ENCODE measurements at places on chromosomes 2 and 18.

GRCh38 chr2:239819091-239819973 lies 205.8 kb downstream of the NDUFA10 start:
- DNase-seq: no peak

- no peak for DNase-seq
Measured at GRCh38 chr2:217482056-217482710, 520.6 kb downstream of the TNS1 start.

DNA sequence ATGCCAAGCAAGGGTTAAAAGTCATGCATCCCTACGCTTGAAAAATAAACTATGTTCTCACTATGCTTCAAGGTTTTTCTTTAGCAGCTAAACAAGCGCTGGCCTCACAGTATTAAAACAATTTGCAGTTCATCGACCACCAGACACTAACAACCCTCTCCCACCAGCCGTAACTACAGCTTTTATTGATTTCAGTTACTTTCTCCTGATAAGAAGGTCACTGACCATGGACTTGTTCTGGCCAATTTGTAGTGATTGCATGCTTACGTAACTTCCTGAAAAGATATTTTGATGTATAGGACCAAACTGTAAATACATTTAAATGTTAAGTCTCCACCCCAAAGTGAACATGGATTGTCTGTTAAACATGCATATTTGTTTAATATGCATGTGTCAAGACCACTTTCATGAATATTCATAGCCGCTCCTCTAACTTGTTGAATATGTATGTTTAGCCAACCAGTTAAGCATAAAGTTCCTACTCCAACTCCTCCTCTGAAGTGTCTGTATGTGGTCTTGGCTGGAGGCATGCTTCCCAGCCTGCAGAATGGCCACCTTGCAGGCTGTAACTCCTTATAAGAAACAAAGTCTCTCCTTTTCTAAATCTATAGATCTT lies 1.7 kb upstream of the THOC1 start:
- peak; percentile 12 for DNase-seq

DNA sequence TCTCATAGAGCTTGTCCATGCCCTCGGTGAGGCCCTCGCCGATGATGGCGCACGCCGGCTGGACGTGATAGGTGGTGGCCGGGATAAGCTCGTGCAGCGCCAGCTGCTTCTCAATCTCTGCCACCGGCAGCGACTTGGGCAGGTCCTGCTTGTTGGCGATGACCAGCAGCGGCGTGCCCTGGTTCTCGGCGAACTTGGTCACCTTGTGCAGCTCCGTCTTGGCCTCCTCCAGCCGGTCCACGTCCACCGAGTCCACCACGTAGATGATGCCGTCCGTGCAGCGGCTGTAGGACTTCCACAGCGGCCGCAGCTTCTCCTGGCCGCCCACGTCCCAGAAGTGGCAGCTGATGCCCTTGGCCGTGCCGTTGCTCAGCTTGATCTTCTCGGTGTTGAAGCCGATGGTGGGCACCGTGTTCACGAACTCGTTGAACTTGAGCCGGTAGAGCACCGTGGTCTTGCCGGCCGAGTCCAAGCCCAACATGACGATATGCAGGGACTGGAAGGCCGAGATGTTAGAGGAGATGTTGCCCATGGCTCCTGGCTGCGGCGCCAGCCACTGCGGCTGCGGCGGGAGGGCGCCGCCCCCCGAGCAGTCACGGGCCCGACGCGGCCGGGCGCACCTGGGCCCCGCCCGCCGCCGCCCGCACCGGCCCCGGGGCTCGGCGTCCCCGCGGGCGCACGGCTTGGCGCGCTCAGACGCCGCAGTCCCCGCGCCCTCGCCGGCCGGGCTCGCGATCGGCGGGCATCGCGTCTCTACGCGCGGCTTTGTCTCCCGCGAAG lies 636 bp downstream of the ARL4C start:
- DNase-seq: no peak

- no peak for DNase-seq
Measured at GRCh38 chr18:59744271-59744721, 47.1 kb upstream of the CCBE1 start.

- DNase-seq: no peak
Measured at GRCh38 chr2:172323861-172324597, 103.4 kb upstream of the ITGA6 start.

GRCh38 chr2:211930331-211930730 lies 608.3 kb downstream of the ERBB4 start:
- DNase-seq: no peak

DNA sequence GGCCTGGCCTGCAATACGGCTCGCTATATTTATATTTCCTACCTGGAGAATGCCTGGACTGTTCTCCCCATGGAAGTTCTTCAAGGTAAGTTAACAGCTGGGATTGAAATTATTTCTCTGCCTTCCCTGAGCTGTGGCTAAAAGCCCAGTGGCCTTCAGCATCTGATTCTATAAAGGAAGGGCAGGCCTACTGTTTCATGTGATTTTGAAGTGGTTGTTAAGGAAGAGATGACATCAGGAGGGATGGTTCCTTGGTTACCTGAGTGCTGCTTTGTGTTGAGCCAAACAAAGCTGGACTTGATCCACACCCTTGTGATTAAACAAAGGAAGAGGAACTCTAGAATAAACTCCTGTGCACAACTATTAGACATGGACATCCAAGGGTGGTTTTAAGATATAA lies 61.6 kb downstream of the MFSD6 start:
- DNase-seq: peak; percentile 53

DNA sequence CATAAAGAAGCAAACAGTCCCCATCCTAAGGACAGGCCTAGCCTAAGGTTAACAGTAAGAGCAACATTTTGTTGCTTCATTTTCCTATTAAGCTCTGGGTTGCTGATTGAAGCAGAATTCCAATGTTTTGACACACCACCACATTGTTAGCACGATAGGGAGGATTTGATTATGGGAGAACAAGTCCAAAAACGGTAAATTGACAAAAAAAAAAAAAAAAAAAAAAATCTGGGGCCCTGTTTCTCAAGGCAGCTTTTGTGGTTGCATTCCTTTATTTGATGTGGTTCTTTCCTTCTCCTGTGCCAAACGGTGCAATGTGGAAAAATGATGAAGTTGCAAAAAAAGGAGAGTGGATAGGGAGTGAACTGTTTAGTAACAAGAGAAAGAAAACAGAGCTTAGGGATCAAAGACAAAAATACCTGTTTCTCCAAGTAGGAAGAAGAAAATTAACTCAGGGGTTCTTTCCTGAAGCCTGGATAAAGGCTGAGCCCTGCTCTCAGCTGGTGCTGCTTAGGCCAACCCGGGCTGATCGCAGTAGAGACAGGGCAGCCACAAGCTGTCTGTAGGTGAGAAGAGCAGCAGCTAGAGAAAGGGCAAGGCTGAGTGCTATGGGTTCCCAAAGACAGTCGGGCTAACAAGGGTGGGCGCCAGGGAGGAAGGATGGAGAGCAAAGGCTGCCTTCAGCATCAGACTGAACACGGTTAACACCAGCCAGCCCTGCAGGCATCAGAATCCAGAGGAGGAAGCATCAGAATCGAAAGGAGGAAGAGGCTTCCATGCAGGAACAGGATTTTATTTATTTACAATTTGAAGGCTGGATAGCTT lies 167.8 kb upstream of the FOSL2 start:
- DNase-seq: no peak

DNA sequence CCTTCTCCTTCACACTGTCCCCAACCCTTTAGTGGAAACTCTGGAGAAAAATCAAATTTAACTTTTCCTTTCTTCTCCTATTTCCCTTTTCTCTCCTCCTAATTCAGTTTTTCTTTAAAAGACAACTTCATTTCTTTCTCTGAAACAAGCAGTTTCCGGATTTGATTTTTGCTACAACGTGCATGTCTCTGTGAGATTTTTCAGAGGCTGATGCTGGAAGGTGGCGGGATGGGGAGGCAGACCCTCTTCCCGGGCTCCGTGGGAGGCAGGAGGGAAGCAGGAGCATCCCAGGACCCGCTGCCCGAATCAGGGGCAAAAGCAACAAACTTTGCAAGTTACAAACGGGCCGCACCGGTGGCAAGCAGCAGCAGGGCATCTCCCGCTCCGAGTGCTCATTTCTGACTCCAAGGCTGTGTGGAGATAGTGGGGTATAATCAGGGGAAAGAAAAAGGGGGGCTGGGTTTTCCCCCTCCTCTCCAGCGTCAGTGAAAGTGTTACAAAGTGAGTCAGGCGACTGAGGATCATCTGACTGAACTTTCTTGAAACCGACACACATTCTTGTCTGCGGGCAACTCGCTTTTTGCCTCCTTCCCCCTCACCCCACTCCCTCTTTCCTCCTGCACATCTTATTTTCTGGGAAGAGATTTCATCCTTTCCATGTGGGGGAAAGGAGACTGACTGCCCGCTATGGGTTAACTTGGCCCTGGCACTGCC lies 6.4 kb downstream of the ZEB2 start:
- DNase-seq: no peak

DNA sequence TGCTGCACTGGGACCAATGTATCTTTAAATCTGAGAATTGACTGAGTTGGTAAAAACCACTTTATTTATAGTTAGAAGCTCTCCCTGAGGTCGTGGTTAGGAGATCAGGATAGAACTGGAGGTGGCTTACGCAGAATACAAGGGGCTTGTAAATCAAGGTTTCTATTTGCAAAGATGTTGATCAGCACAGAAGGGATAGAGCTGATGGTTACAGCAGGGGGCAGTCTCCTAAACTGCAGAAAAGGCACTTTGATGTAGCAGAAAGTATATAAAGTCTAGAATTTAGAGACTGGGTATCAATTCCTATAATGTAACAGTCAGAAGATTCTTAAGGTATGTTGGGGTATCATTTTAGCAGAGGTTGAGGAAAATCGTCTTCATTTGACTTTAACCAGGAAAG lies 25.2 kb upstream of the ACVR1 start:
- DNase-seq: no peak

GRCh38 chr2:199991691-199992090 lies 36.3 kb downstream of the MAIP1 start:
- DNase-seq: no peak

DNA sequence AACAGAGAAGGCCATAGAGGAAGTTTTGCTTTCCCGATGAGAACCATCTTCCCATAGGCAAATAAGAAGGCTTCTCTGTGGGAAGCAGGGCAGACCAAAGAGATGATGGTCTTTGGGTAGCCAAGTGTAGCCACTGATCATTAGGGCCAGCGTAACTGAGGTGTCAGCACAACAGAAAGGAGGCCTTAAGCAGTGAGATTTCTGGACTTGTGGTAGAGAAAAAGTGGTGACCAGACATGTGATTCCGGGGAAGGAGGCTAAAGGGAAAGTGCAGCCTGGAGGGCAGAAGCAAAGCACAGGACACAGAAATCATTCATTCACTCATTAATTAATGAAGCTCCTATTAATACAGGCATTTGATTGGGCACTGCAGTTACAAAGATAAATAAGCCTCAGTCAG lies 15.4 kb downstream of the EVA1A start:
- no peak for DNase-seq

- no peak for DNase-seq
Measured at GRCh38 chr2:29733213-29733612, 188.2 kb downstream of the ALK start.

DNA sequence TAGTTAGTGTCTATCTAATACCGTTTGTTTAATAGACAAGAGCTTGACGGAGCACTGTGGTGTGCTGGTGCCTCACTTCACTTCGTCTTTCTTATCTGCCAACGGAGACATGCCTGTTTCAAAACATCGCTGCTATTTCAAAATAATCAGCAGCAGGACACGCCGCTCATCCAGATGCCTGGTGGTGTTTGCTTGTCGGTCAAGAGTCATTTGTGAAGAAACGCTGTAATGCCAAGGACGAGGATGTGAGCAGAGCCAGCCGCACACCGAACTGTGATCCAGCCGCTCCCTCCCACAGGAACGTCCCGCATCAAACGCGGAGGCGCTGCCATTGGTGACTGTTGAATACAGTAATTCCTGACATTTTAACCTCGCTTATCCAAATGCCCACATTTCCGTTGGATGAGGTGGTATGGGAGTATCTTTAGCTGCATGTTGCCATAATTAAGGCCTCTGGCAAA lies 432.4 kb downstream of the FBXO15 start:
- DNase-seq: no peak

- no peak for DNase-seq
Measured at GRCh38 chr18:42641996-42642395, 473.5 kb downstream of the RIT2 start.

DNA sequence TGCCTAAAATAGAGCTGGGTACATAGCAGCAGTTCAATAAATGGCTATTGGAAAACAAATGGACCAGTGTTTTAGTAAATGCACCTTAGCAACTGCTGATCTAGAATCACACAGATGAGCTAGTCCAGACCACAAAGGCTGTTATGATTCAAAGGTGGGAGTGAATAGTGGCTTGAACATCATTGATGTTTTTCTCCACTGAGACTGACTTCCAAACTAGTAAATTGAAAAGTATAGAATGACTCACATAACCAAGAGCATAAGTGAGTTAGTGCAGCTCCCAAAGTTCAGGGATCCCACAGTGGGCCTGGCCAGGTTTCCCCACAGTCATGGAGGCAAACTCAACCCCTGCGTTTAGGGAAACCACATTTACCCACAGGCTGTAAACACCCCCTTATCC lies 106.7 kb upstream of the YPEL5 start:
- no peak for DNase-seq

GRCh38 chr18:13026583-13027270 lies 35.6 kb downstream of the CEP192 start:
- DNase-seq: no peak

GRCh38 chr18:71760541-71760940 lies 783.6 kb downstream of the CBLN2 start:
- DNase-seq: no peak

DNA sequence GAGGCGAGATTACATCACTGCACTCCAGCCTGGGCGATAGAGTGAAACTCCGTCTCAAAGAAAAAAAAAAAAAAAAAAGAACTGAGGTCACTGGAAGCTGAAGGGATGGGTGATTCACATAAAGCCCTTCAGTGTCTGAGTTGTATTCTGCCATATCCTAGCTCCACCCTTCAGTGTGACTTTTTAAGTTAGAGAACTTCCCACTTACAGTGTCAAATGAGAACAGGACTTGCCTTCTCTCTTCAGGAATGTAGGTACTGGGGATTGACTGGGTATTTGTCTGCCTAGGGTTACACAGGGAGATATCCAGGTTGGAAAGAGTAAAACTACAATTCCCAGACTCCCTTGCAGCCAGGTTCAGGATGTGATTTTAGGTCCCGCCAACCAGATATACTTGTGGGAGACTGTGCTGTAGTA lies 37.9 kb downstream of the EHD3 start:
- no peak for DNase-seq

- no peak for DNase-seq
Measured at GRCh38 chr2:47721296-47721695, 61.6 kb upstream of the MSH6 start.

DNA sequence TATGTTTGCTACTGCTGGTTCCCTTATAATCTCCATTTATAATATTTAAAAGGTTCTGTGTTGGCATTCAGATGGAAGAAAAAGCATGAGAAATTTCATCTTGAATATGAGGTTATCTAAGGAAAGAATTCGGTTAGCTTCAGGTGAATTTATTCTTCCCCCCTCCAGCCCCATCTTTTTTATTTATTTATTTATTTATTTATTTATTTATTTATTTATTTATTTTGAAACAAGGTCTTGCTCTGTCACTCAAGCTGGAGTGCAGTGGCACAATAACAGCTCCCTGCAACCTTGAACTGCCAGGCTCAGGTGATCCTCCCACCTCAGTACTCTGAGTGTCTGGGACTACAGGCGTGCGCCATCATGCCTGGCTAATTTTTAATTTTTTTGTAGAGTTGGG lies 95.5 kb upstream of the VWC2L start:
- DNase-seq: no peak

GRCh38 chr2:81942136-81942680 lies 1637.7 kb upstream of the LRRTM1 start:
- DNase-seq: no peak

- no peak for DNase-seq
Measured at GRCh38 chr2:182818501-182818900, 47.9 kb downstream of the FRZB start.

- DNase-seq: no peak
Measured at GRCh38 chr2:143764261-143764660, 635.0 kb downstream of the ARHGAP15 start.

- no peak for DNase-seq
Measured at GRCh38 chr2:237244178-237244577, 158.5 kb downstream of the COPS8 start.
